ENCODE measurements at places on chromosomes 13 and 19.

DNA sequence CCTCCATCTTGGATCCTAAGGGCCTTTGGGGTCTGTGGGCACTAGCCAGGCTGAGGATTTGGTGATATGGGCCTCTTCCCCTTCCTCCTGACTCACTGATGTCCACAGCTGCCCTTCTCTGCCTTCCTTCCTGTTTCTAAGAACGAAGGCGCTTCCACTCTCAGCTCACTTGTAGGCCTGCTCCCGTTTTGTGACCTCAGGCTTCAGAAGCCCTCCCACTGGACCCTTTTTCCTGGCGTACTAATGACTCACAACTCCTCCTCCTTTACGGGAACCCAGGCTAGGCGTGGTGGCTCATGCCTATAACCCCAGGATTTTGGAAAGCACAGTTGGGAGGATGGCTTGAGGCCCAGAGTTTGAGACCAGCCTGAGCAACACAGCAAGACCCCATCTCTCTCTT is 55.6 kb downstream of the TMED1 start:
- DNase-seq, result peak; percentile 97

GRCh38 chr13:24764276-24764630 is 284 bp downstream of the RNF17 start:
- no peak for DNase-seq

- no peak for DNase-seq
Measured at GRCh38 chr19:540867-541637, 2.8 kb upstream of the GZMM start.

DNA sequence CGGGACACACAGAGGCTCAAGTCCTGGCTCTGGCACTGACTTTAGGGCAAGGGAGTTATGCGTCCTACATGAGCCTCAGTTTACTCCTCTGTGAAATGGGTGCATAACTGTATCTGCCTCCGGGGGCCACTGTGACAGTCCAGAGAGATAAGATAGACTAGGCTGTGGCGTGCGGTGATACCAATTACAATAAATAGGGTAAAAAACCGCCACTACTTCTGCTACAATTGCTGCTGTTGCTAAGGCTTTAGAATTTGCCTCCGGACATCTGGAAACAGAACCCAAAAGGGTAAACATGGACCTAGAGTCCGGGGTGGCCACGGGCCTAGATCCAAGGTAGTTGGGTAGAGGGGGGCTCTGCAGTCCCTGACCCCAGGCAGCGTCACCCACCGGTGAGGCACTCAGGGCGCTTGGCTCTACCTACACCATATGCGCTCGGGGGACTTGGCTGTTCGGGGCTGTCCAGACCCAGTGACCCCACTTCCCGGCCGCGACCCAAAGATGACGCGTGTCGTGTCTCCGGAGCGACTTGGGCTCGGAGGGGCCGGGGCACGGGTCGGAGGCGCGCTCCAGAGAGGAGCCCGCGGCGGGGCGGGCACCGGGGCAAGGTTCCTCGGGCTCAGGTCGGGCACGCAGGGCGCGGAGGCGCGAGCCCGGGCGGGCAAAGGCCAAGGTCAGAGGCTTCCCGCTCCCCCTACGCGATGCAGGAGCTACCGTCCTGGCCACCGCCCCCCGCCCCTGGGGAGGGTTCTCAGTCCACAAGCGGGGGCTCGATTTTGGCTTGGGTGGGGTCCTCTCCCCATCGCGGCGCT is 1.1 kb downstream of the INSR start:
- DNase-seq, result no peak

- no peak for DNase-seq
Measured at GRCh38 chr13:27774651-27775050, 17.6 kb upstream of the GSX1 start.

DNA sequence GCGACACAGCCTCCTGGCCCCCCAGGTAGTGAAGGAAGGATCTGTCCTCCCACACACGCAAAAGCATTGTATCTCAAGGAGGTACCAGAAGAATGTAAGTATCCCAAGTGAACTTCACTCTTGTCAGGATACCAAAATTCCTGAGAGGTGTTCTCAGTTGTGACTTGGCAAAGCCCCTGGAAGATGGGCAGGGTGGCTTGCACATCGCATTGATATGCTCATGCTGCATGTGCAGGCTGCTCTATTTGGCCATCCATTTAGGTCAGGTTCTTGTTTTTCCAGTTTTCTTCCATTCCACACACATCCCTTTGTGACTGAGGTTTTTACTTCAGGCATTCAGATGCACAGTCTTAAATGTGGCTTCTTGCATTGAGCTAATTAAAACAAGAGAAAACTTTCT is 382.8 kb downstream of the FOXO1 start:
- no peak for DNase-seq

DNA sequence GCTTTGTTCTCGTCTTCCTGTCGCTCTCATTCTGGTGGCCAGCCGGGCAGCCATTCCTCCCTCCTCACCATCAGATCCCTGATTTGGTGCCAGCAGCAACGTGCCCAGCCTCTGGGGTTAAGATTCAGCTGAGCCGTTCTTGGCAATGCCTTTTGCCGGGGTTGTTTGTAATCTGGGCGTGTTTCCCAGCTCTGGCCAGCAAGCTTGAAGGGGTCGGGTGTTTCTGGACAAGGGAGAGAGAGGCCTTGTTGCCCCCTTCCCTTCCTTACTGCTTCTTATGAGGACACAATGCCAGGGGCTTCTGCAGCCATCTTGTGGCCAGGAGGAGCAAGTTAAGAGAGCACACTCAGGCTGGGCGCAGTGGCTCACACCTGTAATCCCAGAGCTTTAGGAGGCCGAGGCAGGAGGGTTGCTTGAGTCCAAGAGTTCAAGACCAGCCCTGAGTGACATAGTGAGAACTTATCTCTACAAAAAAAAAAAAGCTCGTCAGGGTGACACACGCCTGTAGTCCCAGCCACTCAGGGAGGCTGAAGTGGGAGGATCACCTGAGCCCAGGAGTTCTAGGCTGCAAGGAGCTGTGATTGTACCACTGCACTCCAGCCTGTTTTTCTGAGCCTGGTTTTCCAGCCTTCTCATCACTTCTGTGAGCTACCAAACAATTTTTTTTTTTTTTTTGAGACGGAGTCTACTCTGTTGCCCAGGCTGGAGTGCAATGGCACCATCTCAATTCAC is 10.7 kb upstream of the CRTC1 start:
- no peak for DNase-seq

DNA sequence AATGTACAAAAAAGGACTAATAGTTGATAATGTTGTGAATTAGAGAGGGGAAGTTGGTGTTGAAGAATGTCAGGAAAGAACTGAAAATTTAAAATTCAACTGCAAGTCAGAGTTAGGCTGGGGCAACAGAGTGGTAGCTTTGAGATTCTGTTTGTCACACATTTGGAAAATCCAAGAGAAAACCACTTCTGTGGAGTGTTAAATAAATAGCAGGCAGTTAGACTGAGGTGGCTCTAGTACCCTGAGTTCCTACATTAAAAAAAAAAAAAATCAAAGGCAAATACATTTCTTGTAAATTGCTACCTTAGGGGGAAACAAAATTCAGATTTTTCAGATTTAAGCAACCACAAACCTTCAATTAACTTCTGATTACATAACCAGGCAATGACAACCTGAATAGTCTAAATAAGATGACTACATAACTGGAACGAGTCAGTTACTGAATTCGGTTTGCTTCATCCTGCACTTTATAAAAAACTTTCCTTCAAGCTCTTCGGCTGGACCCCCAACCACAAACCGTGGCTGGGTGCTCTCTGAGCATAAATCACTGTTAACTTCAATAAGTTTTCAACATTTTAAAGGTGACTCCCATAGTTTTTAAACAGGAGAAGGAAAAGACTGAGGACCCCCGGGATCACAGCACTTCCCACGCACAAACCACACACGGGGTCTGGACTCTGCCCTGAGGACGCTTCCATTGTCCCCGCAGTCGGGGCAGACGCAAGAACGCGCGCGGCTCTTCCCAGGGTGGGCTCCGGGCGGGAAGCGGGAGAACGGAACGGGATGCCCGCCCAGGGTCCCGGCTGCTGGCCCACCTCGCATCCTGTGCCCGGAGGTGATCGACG is 725 bp downstream of the ZNF682 start:
- DNase-seq, result no peak

DNA sequence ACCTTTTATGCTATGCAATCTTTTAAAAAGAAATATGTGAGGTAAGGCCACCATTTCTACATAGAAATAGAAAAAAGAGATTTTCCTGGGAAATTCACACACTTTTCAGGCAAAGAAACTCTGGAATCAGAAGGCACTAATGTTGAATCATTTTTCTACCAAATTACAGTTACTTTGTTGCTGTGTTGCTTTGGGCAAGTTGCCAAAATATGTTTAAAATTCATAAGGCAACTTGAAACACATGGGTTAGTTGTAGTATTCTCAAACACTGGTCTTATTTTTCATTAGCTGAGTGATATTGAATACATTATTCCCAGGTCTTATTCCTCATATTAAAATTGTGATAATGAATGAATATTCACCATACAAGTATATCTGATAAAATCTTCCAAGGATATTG is 195.0 kb upstream of the SLITRK1 start:
- no peak for DNase-seq

DNA sequence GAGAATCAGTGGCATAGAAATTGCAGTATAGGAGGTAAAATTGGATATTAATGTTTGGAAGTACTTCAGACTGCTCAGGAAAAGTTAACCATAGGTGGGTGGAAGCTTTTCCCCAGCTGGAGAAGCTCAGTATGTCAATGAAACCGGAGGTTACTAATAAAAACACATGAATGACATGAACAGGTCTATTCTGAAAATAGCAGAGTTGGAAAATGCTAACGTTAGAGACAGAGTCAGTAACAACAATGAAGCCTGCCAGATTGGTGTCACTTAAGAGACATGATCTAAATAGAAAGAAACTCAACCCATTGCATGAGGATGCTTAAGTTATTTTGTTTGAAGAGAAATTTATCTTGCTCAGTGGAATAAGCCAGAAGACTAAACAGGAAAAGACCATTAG is 364.5 kb downstream of the DNAJC15 start:
- DNase-seq, result no peak

DNA sequence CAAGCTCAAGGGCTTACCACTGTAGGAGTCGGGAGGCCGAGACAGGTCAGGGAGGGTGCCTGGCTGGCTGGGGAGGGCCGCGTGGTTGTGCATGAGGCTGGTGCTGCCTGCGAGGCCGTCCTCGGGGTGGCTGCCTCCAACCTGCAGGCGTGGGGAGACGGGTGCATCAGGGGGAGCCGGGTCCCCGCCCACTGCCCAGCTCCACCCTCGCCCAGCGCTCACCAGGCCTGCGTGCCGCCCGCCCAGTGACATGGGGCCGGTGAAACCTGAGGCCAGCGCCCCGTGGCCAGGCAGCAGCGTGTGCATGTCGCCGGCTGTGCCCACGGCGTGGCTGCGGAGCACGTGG is 13.8 kb upstream of the UQCR11 start:
- DNase-seq, result no peak

DNA sequence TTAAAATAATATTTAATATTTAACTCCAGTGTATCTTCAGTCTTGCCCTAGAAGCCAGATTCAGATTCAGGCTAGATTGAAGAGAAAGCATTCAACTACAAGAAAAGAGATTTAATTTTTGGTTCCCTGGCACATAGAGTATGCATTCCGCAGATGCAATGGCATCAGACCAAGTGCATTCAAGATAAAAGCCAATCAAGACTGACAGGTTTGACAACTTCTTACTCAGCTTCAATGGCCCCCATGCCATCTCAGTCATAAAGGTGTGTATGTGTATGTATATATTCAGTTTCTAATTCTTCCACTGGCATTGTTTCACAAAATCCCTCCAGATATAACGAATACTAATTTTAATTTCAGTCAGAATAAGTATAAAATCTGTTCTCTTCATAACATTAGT is 650.8 kb upstream of the GPC6 start:
- no peak for DNase-seq

- no peak for DNase-seq
Measured at GRCh38 chr13:20080377-20081164, 80.3 kb downstream of the GJA3 start.

DNA sequence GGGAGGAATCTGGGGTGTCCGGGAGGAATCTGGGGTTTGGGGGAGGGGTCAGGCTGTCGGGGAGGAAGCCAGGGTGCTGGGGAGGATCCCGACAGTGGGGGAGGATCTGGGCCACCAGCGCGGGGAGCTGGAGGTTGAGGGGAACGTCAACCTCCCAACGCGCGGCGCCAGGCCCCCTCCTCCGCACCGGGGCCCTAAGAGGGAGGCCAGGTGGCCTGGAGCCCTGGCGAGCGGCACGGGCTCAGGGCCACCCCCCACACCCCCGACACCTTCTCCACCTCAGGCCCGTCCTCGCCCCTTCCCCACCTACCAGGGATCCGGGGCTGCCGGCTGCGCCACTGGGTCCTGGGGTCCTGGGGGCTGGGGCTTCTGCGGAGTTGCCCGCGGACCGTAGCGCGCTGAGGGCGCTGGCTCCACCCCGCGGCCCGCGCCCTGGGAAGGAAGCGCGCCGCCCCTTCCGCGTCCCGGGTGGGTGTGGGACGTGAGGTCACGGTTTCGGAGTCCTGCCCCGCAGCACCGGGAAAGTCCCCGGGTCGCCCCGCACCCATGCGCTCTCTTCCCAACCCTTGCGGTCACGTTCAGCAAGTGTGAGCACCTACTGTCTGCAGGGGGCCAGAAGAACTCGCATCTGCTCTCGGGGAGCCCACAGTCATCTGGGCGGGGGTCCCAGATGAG is at the start of gene TICAM1:
Gene TICAM1 (minus strand): TSS at position 409 of the 675 bp plus-strand sequence. CDS start 13,335 bp downstream, outside the sequence.
- DNase-seq, result peak; percentile 93

DNA sequence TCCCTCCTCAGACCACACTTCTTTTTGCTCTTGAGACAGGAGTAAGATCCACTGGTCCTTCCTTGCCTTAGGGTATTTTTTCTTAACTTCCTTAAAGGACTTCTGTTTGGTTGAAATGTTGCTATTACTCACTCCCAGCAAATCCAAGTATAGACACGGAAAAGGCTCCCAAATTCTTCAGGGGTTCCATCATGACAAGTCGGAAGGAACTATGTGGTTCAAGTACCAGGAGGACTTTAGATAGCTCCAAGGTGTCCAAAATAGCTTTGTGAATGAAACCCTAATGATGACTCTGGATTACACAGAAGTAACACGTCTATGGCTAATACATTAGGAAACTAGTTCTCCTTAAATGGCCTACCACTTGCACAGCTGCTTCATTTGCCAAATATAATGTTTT is 238.7 kb downstream of the KCTD12 start:
- no peak for DNase-seq

- DNase-seq, result no peak
Measured at GRCh38 chr13:74026753-74027152, 107.5 kb downstream of the KLF12 start.

- no peak for DNase-seq
Measured at GRCh38 chr13:99208185-99208584, 7.5 kb downstream of the UBAC2 start.

DNA sequence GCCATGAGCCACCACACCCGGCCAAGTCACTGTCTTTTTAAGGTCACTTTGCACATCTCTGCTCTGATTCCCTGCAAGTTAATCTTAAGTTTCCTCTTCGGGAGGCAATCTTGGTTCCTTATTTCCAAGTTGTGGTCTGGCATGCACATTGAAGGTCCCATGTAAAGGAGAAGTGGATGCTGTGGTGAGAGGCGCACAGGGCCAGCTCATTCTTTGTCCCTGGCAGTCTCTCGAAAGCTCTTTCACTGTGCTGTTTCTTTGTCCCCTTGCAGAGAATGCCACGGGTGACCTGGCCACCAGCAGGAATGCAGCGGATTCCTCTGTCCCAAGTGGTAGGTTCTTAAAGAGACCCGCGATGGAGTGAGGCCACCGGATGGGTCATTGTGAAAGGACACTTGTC is 16.4 kb upstream of the C19orf33 start:
- peak; percentile 89 for DNase-seq

Measured in inflammatory macrophage treated with lipopolysaccharide for 4 hours (primary cell).